DMS53 (cell line): ENCODE measurements at places on chromosomes 2 and 18.

DNA sequence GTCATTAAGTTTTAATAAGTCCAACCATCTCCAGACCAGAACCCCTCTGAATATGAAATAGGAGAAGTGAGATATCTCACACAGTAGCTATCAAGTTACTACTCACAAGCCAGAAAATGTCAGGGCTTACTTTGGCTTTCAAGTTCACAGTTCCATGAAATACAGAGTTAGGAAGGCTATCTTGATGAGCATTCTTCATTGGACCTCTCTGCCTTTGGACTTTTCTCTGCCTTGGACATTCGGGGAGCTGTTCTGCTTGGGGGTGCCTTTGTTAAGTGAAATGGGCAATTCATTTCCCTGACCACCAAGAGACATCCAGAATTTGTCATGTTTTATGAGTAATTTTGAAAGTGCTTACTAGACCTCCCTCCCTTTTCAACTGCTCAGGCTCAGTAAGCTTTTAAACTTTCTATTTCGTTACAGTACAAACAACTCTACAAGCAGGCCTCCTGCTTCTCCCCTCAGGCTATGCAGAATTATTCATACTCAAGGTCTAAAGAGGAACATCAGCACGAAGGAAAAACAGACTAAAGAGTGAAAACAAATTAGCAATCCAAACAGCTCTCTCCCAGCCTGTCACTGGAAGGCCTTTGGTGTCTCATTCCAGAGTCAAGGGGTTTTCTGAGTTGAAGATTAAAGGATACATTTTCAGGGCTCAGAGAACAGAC lies 95.3 kb downstream of the MREG start:
- DNase-seq, result no peak

DNA sequence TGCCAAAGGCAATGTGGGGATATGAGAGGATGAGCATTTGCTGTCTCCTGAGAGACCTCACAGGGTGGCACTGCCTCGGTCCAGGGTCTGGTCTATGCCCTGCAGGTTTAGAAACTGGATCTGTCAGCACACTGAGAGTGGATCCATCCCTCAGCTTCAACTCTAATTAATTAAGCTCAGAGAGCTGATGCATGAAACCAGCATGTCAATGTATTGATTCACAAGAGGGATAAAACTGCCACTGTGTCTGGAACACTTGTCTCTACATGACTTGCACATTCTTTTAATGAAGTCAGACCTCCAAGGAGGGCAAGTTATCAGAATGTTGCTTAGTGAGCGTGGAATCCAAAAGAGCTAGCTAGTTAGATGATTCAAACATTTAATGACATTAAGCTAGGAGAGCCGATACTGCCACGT lies 22.5 kb upstream of the POLE4 start:
- no peak for DNase-seq

DNA sequence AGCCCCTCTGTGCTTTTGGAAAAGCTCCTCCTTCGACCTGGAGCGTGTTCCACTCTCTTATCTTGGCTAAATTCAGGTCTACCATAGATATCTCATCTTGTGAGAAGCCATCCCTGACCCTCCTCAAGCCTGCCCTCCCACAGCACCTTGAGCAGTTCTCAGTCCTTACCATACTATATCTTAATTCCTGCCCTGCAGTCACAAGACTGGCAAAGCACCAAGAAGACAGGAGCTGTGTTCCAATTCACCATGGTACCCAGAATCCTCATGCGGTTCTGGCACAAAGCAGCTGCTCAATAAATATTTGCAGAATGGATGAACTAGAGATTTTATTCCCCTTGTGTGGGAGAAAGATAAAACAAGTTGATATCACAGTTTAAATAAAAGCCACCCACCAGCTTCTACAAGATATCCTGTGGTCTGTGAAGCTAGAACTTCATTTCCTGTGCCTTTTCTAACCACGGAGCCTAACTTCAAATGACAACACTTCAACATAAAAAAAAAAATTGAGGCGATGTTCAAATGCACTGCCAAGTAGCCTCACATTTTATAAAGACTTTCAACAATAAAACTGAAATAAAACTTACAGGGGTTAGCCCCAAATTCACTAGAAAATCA lies 19.5 kb downstream of the MARCHF4 start:
- DNase-seq, result no peak

GRCh38 chr2:224545884-224546644 lies 39.1 kb downstream of the CUL3 start:
- DNase-seq, result no peak

- no peak for DNase-seq
Measured at GRCh38 chr2:161199912-161200701, 39.9 kb downstream of the TANK start.

GRCh38 chr2:7709907-7710306 lies 792.7 kb downstream of the RNF144A start:
- DNase-seq, result no peak

GRCh38 chr2:98379311-98380202 lies 33.3 kb downstream of the CNGA3 start:
- peak; percentile 66 for DNase-seq

GRCh38 chr2:127027715-127028114 lies 79.2 kb downstream of the BIN1 start:
- DNase-seq, result peak; percentile 22

DNA sequence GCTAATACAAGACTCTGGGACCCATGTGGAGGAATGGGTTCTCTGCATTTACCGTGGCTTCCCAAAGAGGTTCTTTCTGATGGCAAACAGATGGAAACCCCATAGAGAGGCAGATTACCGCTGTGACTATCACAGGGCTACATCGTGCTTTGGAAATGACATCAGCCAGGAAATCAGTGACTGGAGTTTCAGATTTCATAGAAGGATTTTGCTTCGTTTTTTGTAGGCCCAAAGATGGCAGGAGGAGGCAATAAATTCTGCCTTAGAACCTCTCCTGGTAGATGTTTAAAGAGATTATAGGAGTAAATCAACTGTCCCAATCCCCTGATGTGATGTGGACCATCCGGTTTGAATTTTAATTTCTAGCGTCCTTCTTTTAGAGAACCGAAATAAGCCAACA lies 214.1 kb downstream of the AGPS start:
- no peak for DNase-seq

- no peak for DNase-seq
Measured at GRCh38 chr2:112634153-112634873, 11.4 kb upstream of the SLC20A1 start.

GRCh38 chr2:95389245-95390119 lies 13.0 kb upstream of the FAHD2A start:
- DNase-seq, result peak; percentile 87
